ENCODE measurements at places on chromosomes 3 and 15.

- no peak for DNase-seq
These were observed 16.0 kb downstream of the SLC51A start for GRCh38 chr3:196232154-196232881.

DNA sequence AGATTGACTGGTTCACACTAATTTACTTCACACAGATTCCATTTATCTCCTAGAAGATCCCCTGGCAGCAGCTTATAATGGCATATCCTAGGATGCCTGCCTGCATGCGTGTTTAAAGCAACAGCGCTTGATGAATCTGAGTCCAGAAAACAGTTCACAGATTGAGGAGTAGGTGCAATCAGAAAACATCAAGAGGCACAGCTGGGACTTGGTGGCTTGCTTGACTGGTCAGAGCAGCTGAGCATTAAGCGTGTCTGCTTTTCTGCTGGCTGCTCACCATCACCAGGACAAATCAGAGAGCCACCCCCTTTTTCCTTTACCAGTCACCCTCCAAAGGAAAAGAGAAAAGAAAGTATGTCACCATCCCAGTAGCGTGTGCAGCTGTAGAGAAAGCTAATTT, 223.6 kb downstream of the WDR72 start:
- no peak for DNase-seq

DNA sequence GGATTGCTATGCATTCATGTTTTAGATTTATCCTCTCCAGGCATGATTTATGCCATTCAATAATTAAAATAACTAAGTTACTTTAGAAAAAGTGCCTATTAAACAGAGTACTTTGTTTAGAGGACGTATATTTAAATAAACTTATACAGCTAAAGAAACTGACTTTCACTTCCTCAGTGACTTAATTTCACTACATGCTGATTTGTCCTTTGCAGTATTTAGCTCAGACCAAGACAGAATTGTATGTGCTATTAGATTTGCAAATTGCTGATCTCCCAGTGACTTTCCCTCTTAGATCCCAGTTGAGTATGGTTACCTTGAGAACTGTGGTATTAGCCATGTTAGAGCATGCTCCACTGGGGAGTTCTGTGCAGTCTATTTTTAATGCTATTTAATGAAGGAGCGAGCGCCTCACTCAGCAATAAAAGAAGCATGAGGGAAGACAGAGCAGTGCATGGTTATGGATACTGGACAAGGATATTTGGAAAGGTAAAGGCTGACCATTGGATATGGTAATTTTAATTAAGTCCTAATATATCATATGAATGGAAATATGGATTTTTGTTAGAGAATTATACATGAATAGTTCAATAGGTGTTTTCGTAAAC, 2.7 kb downstream of the ARPP21 start:
- no peak for DNase-seq

- DNase-seq: no peak
These were observed 76.7 kb upstream of the DCBLD2 start for GRCh38 chr3:98978068-98978811.

GRCh38 chr15:80822676-80823075, 43.5 kb downstream of the CEMIP start:
- DNase-seq: no peak

GRCh38 chr3:188002626-188003138, 151.3 kb upstream of the LPP start:
- DNase-seq: no peak

GRCh38 chr3:66386011-66386924, 114.6 kb downstream of the LRIG1 start:
- DNase-seq: no peak
